ENCODE measurements at places on chromosomes 4 and X. TPM values are rescaled to one million over a fixed set of nuclear protein-coding genes. Genes with fewer than 3 reads are reported as not detected.

GRCh38 chr4:150126864-150127203 lies 48.6 kb downstream of the DCLK2 start:
- no peak for DNase-seq

The ATP6AP1 gene
- 170 TPM for polyA plus RNA-seq

DNA sequence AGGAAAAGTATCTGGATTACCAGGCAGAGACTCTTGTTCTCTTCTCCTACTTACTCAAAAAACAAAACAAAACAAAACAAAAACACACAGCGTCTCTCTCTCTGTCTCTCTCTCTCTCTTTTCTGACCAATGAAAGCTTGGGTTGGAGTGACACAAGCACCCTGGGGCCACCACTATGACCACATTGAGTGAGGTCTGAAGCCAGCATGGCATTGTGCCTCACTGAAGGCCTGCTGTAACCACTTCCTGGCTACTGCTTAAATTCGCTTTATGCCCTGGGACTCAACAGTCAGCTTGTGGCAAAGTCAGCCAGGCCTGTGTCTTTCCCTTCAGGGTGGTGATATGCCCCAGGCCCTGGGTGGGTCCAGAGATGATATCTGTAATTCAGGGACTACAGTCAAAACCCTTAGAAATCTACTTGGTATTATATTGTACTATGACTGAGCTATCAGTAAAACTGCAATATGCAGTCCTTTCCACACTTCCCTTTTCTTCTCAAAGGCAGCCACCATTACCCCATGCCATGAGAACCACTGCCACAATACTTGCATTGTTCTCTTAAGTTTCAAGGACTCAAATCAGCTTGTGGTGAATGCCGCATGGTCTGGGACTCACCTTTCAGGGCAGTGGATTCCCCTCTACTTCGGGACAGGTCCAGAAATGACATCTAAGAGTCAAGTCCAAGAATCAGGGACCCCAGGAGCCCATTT lies 606.8 kb upstream of the KLHL4 start:
- DNase-seq: no peak

DNA sequence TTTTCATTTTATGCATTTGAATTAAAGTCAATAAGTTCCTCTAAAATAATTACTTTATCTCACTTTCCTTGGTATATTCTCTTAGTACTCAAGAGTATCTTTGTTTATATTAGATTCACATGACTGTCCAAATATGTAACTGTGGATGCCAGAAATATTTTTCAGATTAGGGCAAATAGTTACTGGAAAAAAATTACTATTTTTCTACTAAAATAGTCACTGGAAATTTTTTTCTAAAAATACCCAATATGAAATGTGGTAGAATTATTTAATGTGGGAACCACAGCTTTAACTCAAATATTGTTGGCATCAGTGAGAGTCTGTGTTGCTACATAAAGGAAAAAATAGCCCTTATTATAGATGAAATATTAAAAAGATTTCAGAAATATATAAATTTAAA lies 70.4 kb upstream of the NMU start:
- DNase-seq: no peak

DNA sequence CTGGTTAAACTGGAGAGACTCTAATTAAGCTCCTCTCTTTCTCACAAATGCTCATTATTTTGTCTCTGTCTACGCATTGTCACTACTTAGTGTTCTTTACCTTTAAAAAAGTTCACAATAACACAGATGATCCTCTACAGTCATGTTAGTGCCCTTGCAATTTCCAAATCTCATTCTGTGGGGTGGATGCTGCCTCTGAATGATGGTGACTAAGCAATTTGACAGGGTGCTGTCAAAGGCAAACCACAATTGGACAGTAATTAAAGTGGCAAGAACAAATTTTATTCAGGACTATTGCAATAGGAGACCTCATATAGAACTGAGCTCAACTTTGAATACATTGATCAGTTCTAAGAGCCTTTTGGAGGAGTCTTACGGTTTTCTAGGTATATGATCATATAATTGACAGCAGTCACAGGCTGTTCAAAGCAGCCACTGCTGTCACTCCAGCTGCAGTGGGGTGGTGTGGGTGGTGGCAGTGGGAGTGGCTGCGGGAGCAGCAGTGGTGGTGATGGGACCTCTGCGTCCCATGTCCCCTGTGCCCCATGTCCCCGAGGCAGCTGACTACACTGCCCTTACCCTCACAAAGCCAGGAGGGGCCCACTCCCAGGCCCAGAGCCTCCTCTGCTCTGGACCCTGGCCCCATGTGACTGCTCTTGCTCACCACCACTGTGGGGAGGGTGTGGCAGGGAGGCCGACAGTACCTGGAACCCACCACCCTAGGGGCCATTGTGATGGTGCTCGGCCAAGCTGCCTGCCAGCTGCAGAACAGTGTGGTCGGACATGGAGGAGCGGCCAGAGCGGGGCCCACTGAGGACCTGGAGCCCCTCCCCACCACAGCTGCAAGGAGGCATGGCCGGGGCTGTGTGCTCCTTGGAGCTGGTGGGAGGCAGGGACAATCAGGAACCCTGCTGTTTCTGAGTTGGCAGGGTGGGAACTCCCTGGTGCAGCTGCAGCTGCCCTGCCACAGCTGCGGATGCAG lies 30.4 kb upstream of the PAGE1 start:
- no peak for DNase-seq

DNA sequence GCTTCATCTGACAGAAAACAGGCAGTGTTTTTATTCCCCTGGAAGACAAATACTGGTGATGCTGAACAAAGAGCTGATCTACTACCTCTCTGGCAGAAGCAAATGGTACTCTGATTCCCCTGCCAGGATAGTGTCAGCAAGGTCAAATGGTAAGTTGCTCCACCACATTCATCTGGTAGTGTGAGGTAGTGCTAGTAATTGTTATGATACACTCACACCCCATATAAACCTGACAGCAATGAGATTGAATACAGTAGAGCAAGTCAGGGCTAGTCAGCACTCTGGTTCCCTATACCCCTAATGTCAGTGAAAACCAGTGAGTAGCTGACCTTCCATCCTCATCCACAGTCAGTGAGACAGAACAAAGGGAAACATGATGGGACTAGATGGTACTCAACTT lies 3.4 kb upstream of the SPIN4 start:
- no peak for DNase-seq

DNA sequence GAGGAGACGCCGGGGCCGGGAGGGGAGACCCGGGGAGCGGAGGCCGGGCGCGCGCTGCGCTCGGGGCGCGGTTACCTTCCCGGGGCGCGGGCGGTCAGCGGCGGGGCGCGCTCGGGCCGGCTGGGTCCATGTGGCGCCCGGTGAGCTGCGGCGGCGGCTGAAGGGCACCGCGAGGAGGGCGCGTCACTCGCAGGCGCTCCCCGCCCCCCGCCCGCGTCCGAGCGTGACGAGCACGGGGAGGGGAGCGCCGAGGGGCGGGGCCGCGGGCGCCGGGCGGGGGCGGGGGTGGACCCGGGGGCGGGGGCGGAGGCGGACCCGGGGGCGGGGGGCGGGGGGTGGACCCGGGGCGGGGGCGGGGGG lies at the start of gene CPLX1:
CPLX1 (minus strand) TSS at position 159 of the 360 bp plus-strand sequence. CDS start 1,607 bp downstream, outside the sequence.
- no peak for DNase-seq

The MAGEE1 gene
- 6.5 TPM for polyA plus RNA-seq

The FGFBP1 gene
- 0.06 TPM for polyA plus RNA-seq

The GCNA gene
- polyA plus RNA-seq: 4.0 TPM

DNA sequence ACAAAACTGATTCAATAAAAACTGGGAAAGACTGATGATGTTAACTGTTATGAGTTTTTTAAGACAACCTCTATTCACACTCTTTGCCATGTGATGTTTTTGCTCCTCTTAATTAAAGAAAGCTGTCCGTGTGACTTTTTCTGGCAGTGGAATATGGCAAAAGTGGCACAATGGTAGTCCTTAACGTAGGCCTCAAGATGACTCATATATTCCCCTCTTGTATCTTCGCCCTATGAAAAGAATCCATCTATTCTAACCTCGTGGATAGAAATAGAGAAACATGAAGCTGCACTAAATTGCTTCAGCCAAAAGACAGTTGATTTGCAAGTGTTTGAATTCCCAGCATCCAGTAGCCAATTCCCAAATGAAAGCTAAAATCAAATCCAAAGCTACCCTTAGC lies 603.8 kb upstream of the PCDH7 start:
- DNase-seq: no peak

DNA sequence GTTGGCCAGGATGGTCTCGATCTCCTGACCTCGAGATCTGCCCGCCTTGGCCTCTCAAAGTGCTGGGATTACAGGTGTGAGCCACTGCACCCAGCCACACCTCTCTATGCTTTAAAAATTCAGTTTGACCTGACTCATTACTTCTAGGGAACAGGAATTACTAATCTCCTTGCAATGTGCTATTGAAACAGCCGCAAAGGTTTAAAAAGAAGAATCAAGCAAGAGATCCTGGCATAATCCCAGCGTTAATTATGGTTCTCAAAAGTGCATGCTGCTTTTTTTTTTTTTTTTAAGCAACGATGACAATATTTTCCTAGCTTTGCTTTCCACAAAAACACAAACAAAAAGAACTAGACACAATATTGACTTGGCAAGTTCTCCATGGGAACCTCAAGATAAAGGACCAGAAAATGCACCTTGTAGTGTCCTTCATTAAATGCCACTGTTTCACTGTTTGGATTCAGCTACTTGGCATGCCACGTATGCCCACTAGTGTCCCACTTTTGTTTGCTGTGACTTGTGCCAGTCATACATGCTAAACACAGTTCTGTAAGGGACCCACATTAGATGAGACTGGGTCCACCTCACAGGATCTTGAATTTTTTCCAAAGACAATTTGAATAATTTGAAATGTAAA lies 112.6 kb upstream of the PPARGC1A start:
- no peak for DNase-seq

- DNase-seq: no peak
Observed at GRCh38 chrX:41435708-41436107, 11.4 kb upstream of the NYX start.

The NLRP2B gene
- 0.07 TPM for polyA plus RNA-seq

The P2RY10 gene
- polyA plus RNA-seq: 0.22 TPM

DNA sequence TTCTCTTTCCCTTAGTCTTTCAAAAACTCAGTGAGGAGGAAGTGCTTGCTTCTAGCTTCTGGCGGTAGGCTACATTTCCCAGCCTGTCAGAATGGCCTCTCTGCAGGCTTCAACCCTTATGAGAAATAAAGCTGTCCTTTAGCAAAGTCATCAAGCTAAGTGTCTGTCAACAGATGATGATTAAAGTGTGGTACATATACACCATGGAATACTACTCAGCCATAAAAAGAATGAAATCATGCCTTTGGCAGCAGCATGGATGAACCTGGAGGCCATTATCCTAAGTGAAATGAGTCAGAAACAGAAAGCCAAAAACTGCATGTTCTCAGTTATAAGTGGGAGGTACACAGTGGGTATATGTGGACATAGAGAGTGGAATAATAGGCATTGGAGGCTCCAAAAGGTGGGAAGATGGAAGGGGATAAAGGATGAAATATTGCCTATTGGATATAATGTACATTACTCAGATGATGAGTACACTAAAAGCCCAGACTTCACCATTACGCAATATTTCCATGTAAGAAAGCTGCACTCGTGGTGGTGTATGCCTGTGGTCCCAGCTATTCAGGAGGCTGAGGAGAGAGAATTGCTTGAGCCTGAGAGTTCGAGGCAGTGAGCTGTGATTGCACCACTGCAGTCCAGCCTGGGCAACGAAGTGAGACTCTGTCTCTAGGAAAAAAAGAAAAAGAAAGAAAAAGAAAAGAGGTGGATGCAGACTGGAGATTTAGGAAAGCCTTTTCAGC lies 7.9 kb downstream of the TRIM2 start:
- DNase-seq: no peak

GRCh38 chr4:174314770-174315169 lies 31.1 kb downstream of the CEP44 start:
- no peak for DNase-seq

GRCh38 chr4:168812806-168813205 lies 197.2 kb downstream of the CBR4 start:
- DNase-seq: no peak

- DNase-seq: no peak
Observed at GRCh38 chr4:106687026-106687425, 318.4 kb upstream of the GIMD1 start.

The ZFP92 gene
- polyA plus RNA-seq: 0.87 TPM

- DNase-seq: no peak
Observed at GRCh38 chr4:189049682-189050081, 891.0 kb upstream of the FRG1 start.
